Activated T-cell treated with anti-CD3 and anti-CD28 coated beads for 48 hours (primary cell): ENCODE measurements at places on chromosomes 2 and 18.

DNA sequence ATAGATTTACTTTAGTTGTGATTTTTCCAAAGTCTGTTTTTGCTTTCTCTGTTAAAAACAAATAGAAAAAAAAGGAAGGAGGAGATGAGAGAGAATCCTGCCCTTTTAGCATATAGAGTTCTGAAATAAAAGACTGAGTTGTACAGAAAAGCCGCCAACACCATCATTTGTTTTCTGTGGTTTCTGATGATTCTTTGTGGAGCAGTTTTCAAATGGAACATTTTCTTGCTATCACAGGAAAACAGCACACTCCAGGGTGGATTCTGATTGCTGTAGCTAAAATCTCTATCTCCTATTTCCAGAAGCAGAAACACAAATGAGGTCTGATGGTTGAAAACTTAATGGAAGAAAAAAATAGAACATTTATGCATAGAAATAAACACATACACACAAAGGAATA is 144.6 kb upstream of the L3MBTL4 start:
- no peak for DNase-seq

- DNase-seq, result no peak
Observed at GRCh38 chr2:219611866-219612576, 14.4 kb downstream of the STK11IP start.

- DNase-seq, result no peak
Observed at GRCh38 chr2:85994897-85995647, 106.3 kb upstream of the ST3GAL5 start.

- no peak for DNase-seq
Observed at GRCh38 chr2:54672590-54673456, 50.6 kb upstream of the EML6 start.

GRCh38 chr18:56651771-56652092 is 573 bp downstream of the WDR7 start:
- DNase-seq, result no peak

- no peak for DNase-seq
Observed at GRCh38 chr2:12062053-12062395, 315.6 kb downstream of the LPIN1 start.

DNA sequence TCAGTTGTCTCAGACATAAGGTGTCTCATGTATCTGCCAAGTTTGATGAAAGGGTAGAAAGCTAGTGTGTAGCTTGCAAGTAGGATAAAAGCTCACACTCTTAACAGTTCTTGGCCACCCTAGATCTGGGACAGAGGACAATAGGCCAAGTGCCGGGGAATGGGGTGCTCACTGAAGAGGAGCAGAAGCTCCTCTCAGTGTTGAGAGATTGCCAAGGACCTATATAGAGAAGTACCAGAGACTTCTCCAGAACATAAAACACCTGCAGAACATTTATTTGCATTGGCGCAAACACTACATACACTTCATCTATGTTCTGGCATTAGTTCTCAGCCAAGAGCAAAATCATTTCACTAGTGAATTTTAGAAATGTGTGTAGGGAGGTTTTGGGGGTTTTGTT is 2.9 kb upstream of the GTF3C3 start:
- DNase-seq, result no peak

- DNase-seq, result no peak
Observed at GRCh38 chr18:77762014-77762413, 512.4 kb downstream of the GALR1 start.
